Peyer's patch (tissue), 4 donors: ENCODE measurements at places on chromosomes 1 and 21. TPM values are rescaled to one million over a fixed set of nuclear protein-coding genes. Genes with fewer than 3 reads are reported as not detected.

DNA sequence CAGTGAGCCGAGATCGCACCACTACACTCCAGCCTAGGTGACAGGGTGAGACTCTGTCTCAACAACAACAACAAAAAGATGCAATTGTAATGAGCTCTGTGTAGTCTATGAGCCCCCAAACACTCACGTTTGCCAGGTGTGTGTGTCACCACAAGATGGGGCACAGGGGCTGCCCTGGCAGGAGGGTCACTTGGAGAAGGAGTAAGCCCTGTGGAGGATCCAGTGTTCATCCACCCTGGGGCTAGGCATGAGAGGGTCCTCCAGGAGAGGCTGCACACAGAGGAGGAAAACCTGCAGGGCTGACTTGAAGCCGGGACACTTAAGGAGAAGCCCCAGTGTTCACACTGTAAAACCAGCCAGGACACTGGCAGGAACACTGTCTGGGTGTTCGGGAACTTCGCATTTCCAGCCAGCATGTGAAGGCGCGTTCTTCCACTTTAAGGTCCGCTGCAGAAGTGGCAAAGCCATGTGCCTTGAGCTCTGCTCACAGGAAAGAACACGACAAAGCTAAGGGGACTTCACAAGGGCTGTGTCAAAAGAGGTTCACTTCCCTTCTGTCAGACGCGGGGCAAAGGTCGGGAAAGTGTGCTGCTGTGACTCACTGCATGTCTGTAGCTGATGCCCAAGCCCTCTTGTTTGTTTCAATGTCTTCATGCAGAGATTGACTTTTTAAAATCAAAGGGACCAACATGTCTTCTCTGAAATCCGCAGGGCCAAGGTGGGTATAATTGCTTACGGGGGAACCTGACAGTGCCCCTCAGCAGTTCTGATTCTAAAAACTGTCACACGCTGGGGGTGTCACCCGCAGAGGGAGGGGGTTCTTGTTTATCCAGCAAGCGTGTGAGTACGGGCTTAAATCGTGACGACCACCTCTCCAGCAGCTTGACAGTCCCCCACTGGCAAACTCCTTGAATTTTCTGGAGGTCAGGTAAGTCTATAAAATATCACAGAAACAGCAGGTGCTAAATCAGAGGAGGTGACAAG lies 102.8 kb downstream of the RIPK4 start:
- DNase-seq: no peak

- no peak for DNase-seq
Measured at GRCh38 chr1:51627672-51628071, 10.8 kb downstream of the OSBPL9 start.

DNA sequence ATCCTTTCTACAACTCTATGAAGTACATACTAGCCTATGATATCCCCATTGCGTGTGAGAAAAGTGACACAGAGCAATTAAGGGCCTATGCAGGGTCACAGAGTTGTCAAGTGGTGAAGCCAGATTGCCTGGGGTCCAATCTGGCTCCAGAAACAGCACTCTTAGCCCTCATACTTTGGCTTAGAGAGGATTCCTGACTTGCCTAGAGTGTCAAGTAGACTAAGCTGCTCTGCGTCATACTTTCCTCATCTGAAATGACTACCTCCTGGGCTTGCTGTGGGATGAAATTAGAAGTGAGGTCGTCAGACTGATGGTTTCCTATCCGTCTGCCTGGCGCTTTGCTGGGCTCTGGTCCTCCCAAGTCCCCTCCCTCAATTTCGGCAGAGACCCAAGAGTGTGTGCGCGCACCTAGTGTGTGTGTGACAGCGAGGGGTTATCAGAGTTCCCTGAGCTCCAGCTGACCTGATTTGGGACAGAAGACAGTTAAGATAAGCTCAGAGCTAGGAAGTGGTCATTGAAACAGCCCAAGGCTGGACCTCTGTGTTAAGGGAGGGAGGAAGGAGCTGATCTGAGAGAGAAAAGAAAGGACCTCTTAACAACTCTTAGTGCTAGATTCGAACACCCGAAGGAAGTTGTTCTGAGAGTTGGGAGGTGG lies 5.4 kb upstream of the NUAK2 start:
- no peak for DNase-seq

GRCh38 chr1:10814312-10814711 lies 17.9 kb upstream of the CASZ1 start:
- DNase-seq: no peak

- DNase-seq: no peak
Measured at GRCh38 chr1:183101081-183101480, 77.9 kb downstream of the LAMC1 start.

Gene SOD1
- total RNA-seq: 190 TPM

Gene CCDC24
- 18.2 TPM for total RNA-seq

GRCh38 chr1:25799352-25799934 lies 550 bp upstream of the SELENON start:
- no peak for DNase-seq

Gene CLEC20A
- not detected for total RNA-seq

- no peak for DNase-seq
Measured at GRCh38 chr1:85229574-85230097, 28.8 kb upstream of the SYDE2 start.

DNA sequence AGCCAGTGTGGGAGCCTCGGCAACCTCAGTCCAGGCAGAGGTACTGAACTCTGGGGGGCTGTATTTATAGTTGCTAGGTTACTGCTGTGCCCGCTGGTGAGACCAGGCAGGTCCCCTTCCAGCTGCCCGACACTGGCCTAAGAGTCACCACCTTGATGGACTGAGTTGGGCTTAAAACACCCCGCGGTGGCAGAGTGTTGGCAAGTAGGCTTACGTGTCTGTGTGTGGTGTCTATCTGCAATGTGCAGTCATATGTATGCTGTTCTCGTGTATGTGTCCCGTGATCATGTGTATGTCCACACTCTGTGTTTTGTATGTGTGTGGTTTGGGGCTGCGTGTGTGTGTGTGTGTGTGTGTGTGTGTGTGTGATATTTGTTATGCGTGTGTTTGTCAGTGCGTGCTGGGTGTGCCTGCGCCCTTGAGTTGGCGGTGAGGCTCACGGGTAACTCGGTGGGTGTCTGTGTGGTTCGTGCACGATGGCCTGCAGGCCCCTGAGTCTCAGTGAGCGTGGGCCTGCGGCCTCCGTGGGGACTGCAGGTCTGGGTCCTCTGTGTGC lies 65.5 kb downstream of the MEF2D start:
- DNase-seq: no peak

Gene PDZK1IP1
- total RNA-seq: 153 TPM

GRCh38 chr21:44959376-44960091 lies 19.7 kb downstream of the SLX9 start:
- DNase-seq: no peak

DNA sequence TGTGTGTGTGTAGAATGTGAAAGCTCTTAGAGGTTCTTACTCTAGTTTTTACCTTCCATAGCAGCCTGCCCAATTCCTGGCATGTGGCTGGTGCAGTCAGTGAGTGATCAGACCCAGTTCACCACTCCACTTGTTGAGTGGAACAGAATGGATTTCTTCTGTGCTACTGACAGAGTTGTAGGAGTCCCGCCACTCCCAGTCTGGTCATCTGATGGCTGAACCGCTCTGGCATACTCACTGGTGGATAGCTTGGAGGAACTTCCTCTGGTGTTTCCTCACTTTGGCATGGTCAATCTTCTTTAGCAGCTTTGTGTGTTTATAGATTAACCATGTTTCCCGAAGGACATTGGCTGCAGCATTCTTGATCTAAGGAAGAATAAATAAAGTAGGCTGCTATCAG lies 106.7 kb upstream of the ADAR start:
- DNase-seq: no peak

Gene GRHL3
- total RNA-seq: 1.1 TPM

Gene RABGGTB
- 58.3 TPM for total RNA-seq

DNA sequence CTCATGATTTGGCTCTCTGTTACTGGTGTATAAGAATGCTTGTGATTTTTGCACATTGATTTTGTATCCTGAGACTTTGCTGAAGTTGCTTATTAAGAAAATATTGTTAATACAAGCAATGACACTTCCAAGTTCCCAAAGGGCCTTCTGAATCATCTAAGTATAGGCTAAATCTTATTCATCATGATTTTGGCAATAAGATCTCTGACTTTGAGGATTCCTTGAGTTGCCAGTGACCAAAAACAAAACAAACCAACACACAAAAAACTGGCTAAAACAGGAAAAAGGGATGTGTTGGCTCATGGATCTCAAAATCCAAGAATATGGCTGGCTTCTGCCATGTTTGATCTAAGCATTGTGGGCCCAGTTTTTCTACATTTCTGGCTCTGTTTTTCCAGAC lies 163.4 kb downstream of the HHIPL2 start:
- DNase-seq: no peak

Gene S100A12
- not detected for total RNA-seq

- no peak for DNase-seq
Measured at GRCh38 chr1:41103766-41104165, 82.2 kb upstream of the SLFNL1 start.

Gene KPRP
- not detected for total RNA-seq

Gene HMCN1
- 11.6 TPM for total RNA-seq

GRCh38 chr1:14999441-14999840 lies 154.1 kb upstream of the TMEM51 start:
- DNase-seq: no peak

- DNase-seq: no peak
Measured at GRCh38 chr1:99439433-99440075, 175.3 kb downstream of the PLPPR4 start.

Gene PLPP3
- 27.0 TPM for total RNA-seq

GRCh38 chr1:235402457-235403200 lies 35.4 kb downstream of the TBCE start:
- no peak for DNase-seq

Gene ROR1
- 7.4 TPM for total RNA-seq

Gene PDC
- not detected for total RNA-seq
